SJSA1 (cell line): ENCODE measurements at places on chromosomes 4 and X.

DNA sequence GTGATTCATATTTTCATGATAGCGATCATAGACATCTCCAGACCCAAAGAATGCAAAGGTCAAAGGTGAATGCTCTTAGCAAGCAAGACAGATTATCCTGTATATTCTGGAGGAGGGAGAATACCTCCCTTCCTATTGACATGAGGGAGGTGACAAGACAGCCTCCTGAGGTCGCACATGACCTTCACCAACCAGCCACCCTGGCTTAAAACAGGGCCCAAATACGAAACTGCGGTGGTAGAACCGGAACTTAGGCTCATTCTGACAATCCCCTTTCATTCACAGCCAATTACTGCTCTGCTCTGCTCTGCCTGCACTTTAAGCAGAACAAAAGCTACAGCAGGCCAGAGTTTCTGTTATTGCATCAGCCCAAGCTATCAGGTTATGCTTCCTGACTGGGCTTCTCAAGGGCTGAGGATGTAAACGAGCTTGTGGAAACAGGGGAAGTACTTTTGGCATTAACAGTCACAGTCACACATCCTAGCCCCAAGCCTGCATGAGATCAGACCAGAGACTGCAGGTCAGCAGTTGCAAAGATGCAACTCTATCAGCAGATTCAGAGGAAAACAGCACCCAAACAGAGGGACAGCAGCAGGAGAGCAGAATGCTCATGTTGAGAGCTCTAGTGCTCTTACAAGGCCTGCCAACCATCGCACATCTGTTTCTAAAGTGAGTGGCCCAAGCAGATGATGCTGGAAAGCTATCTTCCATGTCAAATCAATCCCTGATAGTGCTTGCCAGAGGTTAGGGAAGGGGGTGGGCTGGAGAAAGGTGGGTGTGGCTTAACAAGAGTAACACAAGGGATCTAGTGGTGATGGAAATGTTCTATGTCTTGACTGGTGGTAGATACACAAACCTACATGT, 51.3 kb upstream of the MAP3K15 start:
- no peak overlapping the region for H3K27ac ChIP-seq
- no peaks in the 10 kb centered on the region for H3K27me3 ChIP-seq
- no peak overlapping the region for H3K4me3 ChIP-seq
- no peaks in the 10 kb centered on the region for H3K4me1 ChIP-seq
- H3K36me3 ChIP-seq, result no peaks in the 10 kb centered on the region

- DNase-seq, result no peak
- no peak overlapping the region for H3K27ac ChIP-seq
- H3K4me3 ChIP-seq, result no peak overlapping the region
- no peaks in the 10 kb centered on the region for H3K27me3 ChIP-seq
These were observed 153.1 kb upstream of the PCDH18 start for GRCh38 chr4:137685357-137685756.

DNA sequence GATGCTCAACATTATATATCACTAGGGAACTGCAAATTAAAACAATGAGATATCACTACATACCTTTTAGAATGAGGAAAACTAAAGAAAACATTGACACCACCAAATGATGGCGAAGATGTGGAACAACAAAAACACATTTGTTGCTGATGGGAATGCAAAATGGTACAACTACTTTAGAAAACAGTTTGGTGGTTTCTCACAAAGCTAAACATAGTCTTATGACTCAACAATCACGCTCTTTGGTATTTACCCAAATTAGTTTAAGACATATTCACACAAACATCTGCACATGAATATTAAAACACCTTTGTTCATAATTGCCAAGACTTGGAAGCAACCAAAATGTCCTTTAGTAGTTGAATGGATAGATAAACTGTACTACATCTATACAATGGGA, 53.2 kb downstream of the USO1 start:
- H3K27me3 ChIP-seq, result no peaks in the 10 kb centered on the region
- no peak overlapping the region for H3K4me3 ChIP-seq
- H3K36me3 ChIP-seq, result peaks cover 83% of the 10 kb centered on the region
- H3K27ac ChIP-seq, result no peak overlapping the region

GRCh38 chr4:184575306-184575705, 73.9 kb downstream of the CASP3 start:
- no peaks in the 10 kb centered on the region for H3K27me3 ChIP-seq
- no peaks in the 10 kb centered on the region for H3K36me3 ChIP-seq
- H3K4me3 ChIP-seq, result no peak overlapping the region
- H3K27ac ChIP-seq, result no peak overlapping the region
- no peak for DNase-seq

GRCh38 chrX:132818638-132819037, 139.8 kb downstream of the HS6ST2 start:
- H3K36me3 ChIP-seq, result no peaks in the 10 kb centered on the region
- no peak overlapping the region for H3K4me3 ChIP-seq
- H3K4me1 ChIP-seq, result no peaks in the 10 kb centered on the region
- H3K27me3 ChIP-seq, result no peaks in the 10 kb centered on the region
- no peak for DNase-seq
- no peak overlapping the region for H3K27ac ChIP-seq
